ENCODE measurements at places on chromosomes 3 and 15.
A peak's percentile ranks its signal among the peaks of the same experiment; 100 is the strongest.

GRCh38 chr15:58026051-58026450 is 39.5 kb downstream of the ALDH1A2 start:
- no peak for DNase-seq

DNA sequence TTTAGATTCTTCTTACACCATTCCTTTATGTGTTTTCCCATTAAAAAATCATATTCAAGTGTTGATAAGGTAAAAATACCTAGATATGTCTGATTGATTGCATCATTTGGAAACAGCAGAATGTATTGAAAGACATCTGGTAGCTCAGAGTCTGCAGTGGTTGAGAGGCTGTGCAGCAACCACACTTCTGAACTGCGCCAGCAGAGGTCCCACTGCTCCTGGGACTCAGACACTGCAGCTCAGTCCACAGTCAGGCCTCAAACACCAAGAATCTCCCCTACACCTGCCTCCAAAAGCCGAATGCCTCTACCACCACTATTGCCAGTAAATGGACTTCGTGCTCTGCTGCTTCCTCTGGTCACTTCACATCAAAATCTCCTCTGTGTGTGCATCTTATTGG is 176.9 kb upstream of the LMCD1 start:
- peak; percentile 13 for DNase-seq

GRCh38 chr3:185986198-185986777 is 48.5 kb upstream of the TRA2B start:
- peak; percentile 40 for DNase-seq

GRCh38 chr15:51735228-51736010 is 2.0 kb downstream of the LYSMD2 start:
- no peak for DNase-seq

DNA sequence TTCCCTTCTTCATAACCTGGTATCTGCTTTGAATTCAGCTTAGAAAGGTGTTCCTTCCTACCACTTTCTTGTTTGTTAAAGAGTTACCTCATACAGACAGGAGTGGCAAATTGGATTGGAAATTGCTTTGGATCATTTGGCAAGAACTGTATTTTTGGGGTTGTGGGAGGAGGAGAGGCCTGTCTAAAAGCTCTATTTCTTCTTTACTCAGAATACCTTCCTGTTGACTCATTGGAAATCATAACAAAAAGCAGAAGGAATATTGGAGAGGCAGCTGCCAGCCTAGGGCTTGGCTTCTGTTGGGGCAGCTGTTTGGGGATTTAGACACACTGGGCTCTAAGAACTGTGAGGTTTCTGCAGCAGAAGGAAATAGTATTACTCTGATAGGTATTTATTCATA is 14.2 kb downstream of the IQGAP1 start:
- no peak for DNase-seq

DNA sequence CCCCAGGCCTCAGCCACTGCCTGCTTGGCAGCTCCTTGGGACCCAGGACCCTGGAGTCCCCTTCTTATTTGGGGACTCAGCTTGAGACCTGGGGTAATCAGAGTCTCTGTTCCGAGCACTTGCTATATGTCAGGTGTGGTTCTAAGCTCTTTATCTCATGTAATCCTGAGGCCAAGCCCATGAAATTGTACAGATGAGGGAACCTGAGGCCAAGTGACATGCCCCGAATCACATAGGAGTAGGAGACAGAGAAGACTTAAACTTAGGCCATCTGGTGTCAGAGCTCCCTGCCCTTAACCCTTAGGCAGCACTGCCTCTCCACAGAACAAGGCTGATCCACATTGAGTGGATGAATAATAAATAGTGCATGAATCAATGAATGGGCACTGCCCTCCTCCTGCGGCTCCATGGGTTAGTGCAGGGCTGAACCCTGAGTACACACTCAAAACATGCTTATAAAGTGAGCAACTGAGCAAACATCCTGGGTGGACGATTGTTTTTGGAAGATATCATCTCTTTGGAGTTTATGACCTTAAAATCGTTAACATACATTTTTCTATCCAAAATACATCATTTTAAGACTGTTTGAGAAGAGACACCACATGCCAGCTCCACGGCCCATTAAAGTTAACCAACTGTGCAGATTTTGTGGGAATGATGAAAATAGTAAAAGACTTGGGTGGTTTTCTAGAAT is 33.2 kb upstream of the IQSEC1 start:
- DNase-seq, result no peak

GRCh38 chr3:24299806-24300626 is 194.6 kb downstream of the THRB start:
- no peak for DNase-seq

GRCh38 chr3:21551019-21551418 is 200.0 kb downstream of the ZNF385D start:
- no peak for DNase-seq

GRCh38 chr15:99703603-99704443 is 29.4 kb downstream of the LYSMD4 start:
- DNase-seq, result no peak

DNA sequence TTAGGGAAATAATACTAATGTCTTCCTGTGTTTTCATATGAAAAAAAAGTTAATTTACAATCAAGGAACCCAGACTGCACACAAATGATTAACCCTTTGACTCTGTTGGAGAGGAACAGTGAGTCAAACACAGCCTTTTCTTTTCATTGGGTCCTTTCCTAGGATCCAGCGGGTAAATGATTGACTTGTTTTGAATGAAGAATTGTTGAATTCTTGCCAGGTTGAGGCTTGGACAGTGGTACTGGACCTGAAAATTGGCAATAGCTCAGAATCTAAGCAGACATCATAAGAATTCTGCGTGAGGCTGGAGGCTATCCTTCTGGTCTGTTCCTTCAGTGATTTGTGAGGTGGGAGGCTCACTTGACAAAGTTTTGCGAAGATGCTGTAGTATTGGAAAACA is 143.0 kb downstream of the RYR3 start:
- no peak for DNase-seq

DNA sequence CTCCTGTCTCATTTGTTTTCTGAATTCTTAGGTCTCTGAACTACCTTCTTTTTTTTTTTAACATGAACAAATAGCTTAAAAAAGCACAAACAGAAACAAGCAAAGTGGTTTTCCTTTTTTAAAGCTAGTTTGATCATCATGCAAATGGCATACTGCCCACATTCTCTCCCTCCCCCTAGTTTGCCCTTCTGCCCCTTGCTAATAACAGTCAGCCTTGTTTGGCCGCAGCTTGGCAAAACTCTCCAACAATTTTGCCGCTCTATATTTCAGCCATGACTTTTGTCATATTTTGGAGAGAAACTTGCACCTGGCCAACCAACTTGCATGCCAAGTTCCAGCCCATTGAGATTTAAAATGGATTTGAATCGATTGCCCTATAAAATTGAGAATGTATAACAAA is 666.0 kb upstream of the NR2F2 start:
- no peak for DNase-seq

GRCh38 chr15:99268431-99268830 is 17.1 kb downstream of the LRRC28 start:
- no peak for DNase-seq

DNA sequence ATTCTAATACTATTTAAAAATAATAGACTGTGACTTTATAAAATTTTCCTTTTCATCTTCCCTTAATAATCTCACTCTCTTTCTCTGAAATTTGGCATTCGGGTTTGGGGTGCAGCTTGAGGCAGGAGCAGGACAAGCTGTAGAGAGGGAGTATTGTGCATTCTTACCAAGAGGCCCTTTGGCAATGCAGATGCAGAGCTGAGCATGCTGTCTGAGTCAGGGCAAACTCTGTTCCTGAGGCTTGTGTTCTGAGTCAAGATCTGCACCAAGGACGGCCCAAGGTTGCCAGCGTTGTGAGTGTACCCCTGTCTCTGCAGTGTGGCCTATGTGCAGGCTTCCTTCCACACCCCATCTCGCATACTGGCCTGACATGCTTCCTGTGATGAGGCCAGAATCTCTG is 343.8 kb upstream of the FRG2C start:
- DNase-seq, result no peak

DNA sequence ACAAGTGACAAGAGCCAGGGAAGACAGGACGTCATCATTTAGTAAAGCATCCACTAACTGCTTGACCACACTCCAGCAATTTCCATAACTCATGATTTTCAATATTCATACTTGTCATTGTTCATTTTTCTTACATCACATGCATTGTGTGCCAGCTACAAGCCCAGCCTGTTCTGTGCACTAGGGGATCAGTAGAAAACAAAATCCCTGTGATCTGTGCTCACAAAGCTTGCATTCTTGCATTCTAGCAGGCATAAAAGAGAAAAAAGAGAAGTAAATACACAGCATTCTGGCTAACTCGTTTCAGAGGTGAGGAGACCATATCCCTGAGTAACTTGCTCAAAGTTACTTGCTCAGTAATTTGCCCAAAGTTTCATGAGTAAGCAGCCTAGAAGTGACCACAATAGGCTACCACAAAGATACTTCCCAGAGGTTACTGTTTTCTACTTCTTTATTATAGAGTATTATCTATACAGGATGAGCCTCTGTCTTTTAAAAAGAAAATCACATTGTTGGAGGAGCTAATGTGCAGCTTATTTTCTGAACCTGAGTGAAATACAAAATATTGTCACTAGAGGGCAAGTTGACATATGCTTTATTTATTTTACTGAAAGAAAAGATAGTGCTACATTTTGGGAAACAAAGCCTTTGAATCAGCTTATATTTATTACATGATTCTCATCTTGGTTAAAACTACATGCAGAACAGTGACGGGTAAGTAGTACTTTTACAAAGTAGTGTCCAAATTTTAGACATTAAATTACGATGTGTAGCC is 701.4 kb upstream of the LMCD1 start:
- DNase-seq, result no peak

DNA sequence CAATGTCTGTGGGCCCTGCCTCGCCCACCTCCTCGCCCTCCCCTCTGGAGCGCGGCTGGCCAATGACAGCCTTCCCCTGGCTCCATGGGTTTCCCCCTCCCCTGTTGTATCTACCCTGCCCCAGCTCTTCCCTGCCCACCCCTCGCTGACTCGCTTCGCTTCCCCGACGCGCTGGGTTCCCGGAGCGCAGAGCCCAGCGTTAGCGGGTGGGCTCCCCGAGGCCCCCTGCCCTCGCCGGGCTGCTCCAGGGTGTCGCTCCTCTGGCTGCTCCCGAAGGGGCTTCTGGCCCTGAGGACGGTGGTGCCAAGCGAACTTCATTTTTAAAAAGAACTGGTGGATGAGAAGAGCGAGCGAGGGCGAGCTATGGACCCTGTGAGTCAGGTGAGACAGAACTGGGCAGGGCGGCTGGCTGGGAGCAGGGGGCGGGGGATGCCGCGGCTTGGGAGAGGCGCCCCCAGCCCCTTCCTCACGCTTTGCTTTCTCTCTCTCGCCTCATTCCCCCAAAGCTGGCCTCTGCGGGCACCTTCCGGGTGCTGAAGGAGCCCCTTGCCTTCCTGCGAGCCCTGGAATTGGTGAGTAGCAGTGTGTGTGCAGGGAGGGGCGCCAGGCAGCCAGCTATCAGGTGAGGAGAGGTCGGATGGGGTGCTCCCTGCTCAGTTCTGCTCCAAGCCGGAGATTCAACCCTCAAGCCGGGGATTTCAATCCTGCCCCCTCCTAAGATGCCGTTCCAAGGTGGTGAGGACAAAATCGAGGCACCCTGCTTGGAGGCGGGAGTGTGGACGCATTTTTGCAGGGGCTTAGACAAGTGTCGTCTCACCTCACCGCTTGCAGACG is at the start of gene SYNPR:
Gene SYNPR, plus strand, starts transcription at position 138 of the 834 bp plus-strand sequence.
- DNase-seq, result peak; percentile 6

DNA sequence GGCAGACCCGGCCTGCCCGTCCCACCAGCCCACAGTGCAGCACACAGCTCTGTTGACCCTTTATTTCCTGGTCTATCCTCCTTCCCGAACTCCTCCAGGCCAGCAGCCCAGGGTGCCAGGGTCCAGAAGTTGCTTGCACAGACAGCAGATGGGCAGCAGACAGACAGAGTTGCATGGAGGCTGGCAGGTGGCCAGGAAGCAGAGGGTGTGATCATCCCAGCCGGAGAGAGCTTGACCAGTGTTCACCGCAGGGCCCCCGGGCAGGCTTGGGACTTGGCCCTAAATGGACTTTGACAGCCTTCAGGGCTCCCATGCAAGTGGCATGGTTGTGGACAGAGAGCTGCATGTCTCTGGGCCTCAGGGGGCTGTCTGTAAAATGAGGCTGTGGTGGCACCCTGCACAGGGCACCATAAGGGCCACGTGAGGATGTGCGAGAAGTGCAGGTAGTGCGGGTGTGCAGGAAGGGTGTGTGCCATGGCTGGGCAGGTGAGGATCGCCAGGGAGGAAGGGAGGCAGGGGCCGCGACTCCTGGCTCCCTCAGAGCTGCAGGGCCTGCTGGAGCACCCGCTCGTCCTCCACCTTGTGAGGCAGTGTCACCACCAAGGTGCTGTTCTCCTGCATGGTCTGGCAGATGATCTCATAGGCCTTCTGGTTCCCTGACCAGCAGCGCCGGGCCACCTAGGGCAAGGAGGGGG is 6.3 kb upstream of the ZXDC start:
- DNase-seq, result no peak

DNA sequence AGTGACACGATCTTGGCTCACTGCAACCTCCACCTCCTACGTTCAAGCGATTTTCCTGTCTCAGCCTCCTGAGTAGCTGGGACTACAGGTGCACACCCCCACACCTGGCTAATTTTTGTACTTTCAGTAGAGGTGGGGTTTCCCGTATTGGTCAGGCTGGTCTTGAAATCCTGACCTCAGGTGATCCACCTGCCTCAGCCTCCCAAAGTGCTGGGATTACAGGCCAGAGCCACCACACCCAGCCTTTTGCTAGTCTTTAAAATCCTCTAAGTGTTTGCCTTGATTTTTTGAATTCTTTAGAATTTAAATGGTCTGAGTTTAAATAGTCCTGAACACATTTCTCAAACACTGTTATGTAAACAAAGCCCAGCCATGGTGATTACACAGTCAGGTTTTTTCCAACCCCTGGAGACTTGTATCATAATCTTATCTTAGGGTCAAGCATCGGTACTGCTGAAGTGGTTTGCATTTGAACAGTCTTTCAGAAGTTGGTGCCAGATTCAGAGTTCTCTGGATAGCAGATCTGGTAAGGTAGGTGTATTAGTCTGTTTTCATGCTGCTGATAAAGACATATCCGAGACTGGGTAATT is 28.2 kb upstream of the PIAS1 start:
- DNase-seq, result no peak

DNA sequence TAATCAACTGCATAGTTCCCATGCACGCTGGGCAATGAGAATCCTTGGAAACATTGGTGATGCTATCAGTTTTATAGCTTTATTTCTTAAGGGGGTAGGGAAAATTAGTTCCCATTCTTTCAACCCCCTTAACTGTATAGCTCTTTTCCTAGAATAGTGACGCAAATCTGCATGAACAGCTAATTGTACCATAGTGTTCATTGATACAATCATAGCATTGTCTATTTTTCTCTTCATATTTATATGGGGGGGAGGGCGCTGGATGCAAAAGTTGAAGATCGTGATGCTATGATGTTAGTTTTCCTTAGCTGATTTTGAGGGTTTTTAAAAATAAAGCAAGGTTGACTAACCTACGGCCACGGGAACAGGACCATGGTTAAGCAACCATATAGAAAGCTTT is 32.4 kb upstream of the SAMMSON start:
- DNase-seq, result no peak

GRCh38 chr15:57418635-57419034 is 42.3 kb downstream of the CGNL1 start:
- no peak for DNase-seq

DNA sequence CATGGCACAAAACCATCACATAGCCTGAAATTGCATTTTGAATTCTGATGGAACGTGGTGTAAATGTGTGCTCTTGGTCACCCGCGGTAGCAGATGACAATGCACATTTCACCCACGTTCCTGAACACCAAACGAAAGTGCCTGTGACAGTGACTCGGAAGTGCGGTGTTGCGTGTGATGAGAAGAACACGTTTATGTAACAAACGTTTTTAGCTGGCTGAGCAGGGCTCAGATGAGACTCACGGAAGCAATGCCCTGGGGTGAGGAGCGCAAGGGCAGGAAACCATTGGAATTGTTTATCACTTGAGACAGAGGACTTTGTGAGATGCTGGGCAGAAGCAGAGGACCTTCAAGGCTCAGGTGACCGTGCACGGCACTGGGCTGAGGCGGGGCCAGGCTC is 449.2 kb upstream of the CFAP20DC start:
- DNase-seq, result no peak
